ENCODE measurements at places on chromosomes 12 and 14.
A peak's percentile ranks its signal among the peaks of the same experiment; 100 is the strongest.

GRCh38 chr12:41920355-41920754 is 224.3 kb downstream of the GXYLT1 start:
- no peak for DNase-seq

GRCh38 chr14:100416921-100417860 is 94.1 kb downstream of the SLC25A47 start:
- DNase-seq = peak; percentile 27

- no peak for DNase-seq
Observed at GRCh38 chr12:53695152-53696145, 19.6 kb upstream of the ATP5MC2 start.

DNA sequence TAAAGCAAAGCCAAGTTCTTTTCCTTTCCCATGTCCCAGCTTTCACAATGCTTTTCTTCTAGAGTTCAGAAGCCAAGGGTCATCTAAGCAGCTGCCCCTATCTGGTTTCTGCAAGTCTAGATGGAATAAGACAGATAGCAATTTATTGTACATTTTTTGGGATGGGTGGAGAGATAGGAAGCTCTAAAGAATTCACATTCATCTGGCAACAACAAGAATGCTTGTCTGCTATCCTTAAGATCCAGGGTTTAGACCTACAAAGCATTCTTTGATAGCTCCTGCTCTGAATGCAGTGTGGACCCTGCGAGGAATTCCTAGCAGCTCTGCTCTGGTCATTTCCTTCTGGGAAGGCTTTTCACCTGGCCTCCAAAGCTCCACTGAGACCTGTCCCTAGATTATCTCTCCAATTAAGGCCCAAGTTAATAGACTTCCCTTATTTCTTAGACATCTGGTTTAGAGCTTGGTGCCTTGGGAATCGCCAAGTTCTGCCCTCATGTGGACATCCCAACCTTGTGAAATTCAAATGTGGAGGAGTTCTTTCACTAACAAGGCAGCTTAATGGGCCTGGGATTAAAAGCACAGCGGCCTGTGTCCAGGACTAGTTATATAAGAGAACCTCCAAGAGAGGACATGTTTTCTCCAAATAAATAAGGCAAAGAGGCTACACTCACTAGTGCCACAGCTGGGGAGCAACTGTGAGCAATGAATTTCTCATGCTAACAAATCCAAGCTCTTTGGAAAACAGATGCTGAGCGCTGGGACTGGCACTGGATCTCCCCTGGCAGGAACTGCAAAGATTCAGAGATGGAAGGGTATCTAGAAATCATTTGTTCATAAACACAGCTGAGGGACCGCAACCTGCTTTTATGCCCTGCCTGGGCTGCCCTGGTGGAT is 384.5 kb upstream of the DDHD1 start:
- no peak for DNase-seq

GRCh38 chr12:92362785-92363184 is 217.1 kb upstream of the BTG1 start:
- DNase-seq = no peak

DNA sequence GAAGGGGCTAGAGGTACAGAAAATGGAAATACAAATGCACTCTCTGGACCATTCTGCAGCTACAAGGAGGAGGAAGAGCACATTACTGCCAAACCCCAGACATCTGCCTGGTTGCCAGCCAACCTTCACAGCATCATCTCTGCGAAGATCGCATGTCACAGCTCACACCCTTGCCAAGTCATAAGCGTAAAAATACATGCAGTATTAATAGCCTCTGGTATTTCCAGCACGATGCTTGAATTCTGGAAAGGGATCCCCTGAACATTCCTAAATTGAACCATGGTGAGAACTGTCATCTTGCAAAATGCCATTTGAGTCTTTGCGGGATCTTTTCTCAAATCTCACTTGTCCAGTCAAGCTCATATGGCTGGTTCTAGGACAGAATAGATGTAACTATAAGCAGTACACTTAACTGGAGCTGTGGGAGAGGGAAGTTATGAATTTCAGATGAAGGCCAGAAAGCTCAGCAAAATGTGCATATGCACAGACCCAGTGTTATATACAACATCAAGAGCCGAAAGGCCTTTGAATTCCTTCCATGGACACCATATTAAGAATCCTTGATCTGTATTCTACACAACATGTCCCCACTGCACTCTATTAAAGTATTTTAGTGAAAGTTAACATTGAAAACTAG is 211.6 kb downstream of the DUSP6 start:
- DNase-seq = no peak

GRCh38 chr14:74567219-74567618 is 44.8 kb downstream of the LTBP2 start:
- DNase-seq = peak; percentile 3

DNA sequence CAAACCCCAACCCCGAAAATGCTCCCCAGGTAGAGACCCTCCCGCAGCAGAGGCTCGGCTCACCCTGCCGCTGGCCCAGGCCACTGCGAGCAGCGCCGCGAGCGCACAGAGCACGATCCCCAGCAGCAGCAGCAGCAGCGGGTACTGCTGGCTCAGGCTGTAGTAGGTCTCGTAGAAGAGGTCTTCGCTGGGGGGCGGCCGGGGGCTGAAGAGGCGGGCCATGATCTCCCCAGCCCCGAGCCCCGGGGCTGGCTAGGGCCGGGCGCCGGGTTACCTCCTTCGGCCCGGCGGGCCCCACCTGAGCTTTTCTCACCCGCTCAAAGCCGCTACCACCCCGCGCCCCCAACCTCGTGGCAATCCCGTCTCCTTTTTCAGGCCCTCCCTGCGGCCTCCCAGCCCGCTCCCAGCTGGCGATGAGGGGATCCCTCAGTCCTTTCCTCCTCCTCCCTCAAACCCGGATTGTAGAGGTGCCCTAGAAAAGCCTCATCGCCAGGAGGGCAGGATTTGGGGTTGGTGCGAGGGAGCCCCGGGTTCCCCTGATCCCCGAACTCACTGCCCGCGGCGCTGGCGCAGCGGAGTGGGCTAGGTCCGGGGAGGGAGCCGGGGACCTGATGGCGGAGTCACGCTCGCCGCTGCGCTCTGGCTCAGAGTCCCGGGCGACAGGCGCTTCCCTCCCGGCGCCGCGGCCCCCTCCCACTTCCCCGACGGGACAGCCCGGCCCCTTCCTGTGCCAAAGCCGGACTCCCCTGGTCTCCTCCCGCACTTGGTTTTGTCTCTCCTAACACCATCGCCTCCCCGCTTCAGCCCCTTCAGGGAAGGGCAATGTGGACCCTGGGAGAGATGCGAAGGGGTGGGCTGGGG is at the start of gene ADCY4:
TSS of gene ADCY4 (minus strand) at position 641 of the 861 bp plus-strand sequence. CDS start at position 222, 419 bp downstream.
- DNase-seq = no peak

DNA sequence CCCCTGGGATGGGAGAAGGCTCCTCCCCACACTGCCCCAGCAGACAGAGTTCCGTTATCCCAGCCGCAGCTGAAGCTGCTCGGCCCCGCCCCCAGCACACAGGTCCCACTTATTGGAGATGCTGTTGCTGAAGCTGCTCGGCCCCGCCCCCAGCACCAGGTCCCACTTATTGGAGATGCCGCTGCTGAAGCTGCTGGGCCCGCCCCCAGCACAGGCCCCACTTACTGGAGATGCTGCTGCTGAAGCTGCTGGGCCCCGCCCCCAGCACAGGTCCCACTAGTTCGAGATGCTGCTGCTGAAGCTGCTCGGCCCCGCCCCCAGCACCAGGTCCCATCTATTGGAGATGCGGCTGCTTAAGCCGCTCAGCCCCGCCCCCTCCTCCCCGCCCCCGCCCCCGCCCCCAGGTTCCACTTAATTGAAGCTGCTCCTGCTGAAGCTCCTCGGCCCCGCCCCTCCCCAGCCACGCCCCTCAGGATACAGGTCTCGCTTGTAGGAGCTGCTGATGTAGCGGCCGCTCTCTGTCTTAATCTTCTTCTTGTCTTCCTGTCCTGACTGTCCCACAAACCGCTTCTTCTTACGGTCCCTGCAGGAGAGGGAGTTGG is 12.0 kb downstream of the CFAP73 start:
- DNase-seq = no peak

DNA sequence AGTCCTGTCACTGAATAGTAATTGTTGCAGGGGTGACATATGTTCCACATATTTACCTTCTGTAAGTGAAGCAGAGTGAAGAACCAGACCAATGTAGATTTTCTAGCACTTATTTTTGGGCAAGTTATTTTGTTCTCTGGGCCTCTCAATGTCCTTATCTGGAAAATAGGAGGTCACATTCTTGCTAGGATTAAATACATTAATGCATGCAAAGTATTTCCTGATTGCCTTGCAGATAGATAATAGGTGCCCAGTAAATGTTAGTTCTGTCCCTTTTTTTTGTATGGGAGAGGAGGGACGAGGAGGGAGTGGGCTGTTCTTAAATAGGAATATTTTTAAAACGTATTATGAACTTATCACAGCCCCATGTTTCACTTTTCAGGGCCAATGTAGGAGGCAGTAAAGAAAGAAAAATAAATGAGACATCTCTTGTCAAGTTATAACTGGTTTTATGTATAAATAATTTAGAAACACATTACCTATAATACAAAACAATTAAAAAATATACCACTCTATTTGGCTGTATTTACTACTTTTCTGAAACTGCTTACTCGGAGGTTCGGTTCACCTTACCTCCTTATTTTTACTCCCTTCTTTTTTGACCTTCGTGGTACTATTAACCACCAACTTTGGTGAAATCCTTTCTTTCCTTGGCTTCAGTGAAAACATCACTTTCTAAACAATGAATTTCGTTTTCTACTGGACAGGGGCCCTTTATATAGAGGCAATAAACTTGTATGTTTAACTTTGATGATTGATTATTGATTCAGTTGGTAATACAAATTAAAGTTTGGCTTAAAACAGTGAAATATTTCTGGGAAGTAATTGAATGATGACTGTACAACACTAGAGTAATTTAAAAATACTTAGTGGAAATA is 41.9 kb downstream of the DIP2B start:
- no peak for DNase-seq

- DNase-seq = no peak
Observed at GRCh38 chr12:105611340-105611739, 280.8 kb downstream of the C12orf75 start.

- DNase-seq = no peak
Observed at GRCh38 chr12:128459067-128459466, 192.1 kb downstream of the TMEM132C start.

DNA sequence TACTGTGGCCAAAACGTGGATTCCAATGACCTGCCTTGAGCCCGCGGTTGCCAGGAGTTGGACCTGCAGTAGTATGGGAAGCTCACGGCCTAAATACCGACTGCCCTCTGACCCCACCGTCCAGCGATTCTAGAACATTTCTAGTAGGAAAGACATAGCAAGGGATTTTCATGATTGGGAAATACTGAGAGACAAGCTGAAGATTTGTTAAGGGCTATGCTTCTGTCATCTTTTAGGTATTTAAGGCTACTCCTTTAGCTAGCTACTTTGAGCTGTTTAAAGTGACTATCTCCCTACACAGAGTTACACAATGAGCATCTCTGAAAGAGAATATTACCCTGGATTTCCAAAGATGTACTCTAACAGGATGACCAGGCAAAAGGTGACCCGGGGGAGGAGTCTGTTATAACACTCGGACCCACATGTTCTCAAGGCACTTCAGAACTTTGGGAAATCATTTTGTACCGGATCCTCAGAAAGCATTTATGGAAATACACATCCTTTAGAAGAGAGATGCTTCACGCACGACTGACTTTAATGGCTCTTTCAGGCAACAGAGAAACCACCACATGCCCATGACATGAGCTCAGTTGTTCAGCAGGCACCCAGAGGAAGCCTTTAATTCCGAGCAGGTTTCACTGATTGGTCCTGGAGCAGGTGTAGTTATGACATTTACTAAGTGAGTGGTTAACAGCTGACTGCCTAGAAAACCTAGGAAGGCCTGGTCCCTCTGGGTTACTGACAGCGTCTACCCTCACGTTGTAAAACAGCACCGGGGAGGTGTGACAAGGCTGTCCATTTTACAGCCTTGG is 4.2 kb downstream of the BAG5 start:
- no peak for DNase-seq

GRCh38 chr14:105072381-105072861 is 7.2 kb upstream of the GPR132 start:
- DNase-seq = no peak

GRCh38 chr12:62684570-62685295 is 218.1 kb downstream of the MON2 start:
- no peak for DNase-seq
